ENCODE measurements at places on chromosomes 11 and 22.

GRCh38 chr11:121754598-121754997 is 301.8 kb upstream of the SORL1-AS1 start:
- DNase-seq: no peak

GRCh38 chr11:44607987-44608386 is 42.5 kb downstream of the CD82 start:
- DNase-seq: no peak

GRCh38 chr22:24727218-24727851 is 47.2 kb downstream of the PIWIL3 start:
- peak; percentile 86 for DNase-seq

DNA sequence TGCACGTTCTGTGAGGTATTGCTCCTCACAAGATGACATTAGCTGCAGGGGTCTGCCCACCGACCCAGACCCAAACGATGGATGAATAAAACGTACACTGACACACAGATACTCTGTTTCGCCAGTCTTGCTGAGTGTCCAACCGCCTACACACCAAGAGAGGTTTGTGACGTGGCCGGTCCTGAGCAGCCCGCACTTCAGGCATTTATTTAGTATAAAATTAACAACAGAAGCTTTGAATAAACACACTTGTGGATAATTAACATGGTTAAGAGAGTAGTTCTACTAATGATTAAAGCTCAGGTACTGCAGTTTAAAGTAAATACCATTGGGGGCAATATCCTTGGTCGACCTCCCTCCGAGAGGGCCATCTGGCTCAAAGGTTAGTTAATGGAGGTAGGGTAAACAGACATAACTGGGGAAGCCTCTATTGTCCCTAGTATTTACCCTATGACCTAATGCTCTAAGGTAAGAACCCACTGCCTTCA is 75.7 kb downstream of the CCDC83 start:
- DNase-seq: no peak

- no peak for DNase-seq
Measured at GRCh38 chr11:43693731-43694130, 13.2 kb downstream of the HSD17B12 start.

GRCh38 chr11:103480421-103480820 is 371.2 kb downstream of the DYNC2H1 start:
- no peak for DNase-seq

DNA sequence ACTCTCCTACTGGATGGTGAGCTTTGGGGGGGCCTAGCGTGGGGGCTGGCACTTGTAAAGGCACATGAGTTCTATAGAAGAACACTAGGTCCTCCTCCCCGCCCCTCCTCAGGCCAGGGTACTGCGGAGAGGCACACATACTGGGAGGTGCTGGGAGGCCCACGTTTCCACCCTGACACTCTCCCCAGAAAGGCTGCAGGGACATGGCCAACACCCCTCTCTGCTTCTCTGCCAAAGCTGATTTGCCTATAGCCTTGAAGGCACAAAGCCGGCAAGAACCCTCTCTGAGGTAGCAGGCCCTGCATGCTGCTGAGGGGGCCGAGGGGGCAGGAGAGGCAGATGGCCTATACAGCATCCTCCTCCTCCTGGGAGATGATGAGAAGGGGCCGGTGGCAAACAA is 112.8 kb downstream of the BUD13 start:
- no peak for DNase-seq

DNA sequence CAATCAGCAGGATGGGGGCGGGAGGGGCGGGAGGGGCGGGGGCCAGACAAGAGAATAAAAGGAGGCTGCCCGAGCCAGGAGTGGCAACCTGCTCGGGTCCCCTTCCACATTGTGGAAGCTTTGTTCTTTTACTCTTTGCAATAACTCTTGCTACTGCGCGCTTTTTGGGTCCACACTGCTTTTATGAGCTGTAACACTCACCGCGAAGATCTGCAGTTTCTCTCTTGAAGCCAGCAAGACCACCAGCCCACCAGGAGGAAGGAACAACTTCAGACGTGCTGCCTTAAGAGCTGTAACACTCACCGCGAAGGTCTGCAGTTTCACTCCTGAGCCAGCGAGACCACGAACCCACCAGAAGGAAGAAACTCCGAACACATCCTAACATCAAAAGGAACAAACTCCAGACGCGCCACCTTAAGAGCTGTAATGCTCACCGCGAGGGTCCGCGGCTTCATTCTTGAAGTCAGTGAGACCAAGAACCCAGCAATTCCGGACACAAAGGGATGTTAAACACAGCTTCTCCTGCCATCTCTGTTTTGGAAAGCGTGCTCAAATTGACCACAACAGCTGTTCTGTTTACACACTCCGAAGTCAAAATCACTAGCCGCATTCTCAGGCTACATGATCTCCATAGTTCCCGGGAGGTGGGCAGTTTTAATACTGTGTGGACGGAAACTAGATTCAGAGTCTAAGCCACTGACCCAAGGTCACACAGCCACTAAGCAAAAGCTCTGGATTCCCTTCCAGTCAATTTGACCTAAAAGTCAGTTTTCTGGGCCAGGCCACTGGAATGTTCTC is 11.9 kb downstream of the PLAAT2 start:
- no peak for DNase-seq

DNA sequence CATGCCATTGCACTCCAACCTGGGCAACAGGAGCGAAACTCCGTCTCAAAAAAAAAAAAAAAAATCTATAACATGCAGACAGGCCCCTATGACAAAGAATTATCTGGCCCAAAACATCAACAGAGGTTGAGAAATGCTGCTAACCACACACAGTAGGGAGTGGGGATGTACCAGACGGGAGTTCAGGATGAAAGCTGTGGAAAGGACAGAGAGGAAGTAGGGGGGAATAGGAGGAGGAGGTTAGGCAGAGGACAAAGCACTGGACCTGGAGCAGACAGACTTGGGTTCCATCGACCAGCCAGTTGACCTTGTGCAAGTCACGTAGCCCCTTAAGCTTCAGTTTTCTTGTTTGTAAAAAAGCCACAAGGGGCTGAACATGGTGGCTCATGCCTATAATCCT is 12.5 kb downstream of the LRP4 start:
- no peak for DNase-seq

DNA sequence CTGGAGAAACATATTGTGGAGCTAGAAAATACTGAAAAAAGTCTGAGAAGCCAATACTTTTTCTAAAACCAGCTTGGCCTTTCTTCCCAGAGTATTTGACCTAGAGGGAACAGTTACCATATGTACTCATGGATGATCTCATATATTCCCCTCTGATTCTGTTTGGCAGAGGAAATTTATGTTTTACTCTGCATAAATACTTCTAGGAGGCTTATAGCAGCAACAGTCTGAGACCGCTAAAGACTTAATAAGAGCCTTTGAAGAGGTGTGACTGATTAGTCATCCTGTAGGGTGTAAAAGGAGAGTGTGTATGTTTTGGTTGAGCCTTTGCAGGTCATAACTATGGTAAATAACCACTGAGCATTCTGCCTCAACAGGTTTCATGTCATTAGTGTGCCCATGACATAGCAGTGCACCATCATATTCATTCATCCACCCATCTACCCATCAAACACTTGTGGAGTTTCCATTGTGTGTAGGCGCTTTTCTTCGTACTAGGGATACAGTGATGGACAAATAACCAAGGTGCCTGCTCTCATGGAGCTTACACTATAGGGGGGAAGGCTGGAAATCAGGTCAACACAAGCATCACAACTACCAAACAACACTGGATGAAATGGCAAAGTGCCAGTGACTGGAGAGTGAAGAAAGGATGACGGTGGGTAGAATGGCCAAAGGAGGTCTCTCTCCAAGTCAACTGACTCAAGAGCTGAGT is 44.5 kb downstream of the TRAF6 start:
- DNase-seq: peak; percentile 71

DNA sequence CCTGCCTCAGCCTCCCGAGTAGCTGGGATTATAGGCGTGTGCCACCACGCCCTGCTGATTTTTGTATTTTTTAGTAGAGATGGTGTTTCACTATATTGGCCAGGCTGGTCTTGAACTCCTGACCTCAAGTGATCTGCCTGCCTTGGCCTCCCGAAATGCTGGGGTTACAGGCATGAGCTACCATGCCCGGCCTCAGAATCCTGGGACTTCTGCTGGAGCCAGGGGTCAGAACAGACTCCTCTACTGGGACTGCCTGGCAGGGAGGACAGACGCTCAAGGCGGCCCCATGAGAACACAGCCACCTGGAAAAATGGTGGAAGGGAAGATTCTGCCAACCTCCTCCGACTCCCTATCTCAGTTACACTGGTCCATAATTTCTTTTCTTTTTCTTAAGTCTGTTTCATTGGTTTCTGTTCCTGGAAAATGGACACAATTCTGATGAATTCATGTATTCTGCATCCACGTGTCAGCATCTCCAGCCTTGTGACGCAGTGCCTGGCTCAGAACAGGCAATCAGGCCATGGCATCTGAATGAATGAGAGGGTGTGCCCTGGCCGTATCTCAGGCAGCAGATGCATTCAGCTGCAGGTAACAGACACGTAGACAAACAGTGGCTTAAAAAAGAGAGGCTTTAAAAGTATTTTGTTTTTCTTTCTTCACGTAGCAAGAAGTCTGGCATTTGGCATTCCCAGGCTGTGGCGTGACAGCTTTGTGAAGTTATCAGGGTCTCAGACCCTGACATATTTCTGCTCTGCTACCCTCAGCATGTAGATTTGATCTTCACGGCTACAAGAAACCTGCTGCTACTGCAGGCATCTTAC is 4.8 kb downstream of the SMIM38 start:
- no peak for DNase-seq

DNA sequence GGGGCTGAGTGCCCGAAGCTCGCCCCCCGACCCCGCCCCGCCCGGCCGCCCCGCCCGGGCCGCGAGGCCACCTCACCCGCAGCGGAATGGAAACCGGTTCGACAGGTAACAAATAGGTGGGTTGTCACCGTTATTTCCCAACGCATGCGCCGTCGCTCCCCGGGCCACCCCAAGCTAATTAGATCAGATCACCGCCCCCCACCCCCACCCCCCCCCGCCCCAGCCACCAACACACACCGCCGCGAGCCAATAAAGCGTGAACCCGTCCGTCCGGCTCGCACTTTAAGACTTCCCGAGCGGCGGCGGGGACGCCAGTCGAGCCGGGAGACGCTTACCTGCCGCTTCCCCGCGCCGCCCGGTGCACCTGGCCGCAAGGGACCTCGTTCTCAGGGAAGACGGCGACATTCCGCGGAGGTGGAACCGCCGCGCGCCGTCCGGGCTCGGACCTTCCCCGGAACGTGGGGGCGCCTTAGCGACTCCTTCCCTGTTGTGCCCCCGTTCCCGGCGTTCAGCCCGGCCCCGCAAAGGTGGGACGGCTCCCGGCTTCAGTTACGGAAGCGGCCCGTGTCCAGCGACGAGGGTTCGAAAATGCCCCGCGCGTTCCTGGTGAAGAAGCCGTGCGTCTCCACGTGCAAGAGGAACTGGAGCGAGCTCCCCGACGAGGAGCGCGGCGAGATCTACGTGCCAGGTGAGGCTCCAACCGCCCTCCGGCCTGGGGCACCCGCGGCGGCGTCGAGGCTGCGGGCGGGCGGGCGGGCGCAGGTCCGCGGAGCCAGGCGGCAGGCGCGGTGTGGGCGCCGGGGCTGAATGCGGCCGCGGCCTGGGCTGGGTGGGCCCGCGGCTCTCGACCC is at the start of gene OVOL1:
Gene OVOL1, plus strand, starts transcription at position 278 of the 851 bp plus-strand sequence. Its CDS starts 311 bp downstream, at position 589.
- peak; percentile 86 for DNase-seq

GRCh38 chr22:42548597-42549330 is 5.0 kb upstream of the SERHL2 start:
- no peak for DNase-seq
